Stimulated activated CD8-positive, alpha-beta memory T cell treated with anti-CD3 and anti-CD28 coated beads, Interleukin-15, amount 100 ng/mL, for 48 hours (primary cell): ENCODE measurements at places on chromosomes 11 and 22.

- no peak for DNase-seq
Observed at GRCh38 chr11:64791781-64792291, 11.2 kb downstream of the MAP4K2 start.

- DNase-seq, result no peak
Observed at GRCh38 chr22:30783021-30783420, 88.3 kb downstream of the OSBP2 start.

- DNase-seq, result no peak
Observed at GRCh38 chr11:131638889-131639288, 268.5 kb downstream of the NTM start.

GRCh38 chr11:21480240-21480639, 712.6 kb upstream of the ANO5 start:
- DNase-seq, result no peak

DNA sequence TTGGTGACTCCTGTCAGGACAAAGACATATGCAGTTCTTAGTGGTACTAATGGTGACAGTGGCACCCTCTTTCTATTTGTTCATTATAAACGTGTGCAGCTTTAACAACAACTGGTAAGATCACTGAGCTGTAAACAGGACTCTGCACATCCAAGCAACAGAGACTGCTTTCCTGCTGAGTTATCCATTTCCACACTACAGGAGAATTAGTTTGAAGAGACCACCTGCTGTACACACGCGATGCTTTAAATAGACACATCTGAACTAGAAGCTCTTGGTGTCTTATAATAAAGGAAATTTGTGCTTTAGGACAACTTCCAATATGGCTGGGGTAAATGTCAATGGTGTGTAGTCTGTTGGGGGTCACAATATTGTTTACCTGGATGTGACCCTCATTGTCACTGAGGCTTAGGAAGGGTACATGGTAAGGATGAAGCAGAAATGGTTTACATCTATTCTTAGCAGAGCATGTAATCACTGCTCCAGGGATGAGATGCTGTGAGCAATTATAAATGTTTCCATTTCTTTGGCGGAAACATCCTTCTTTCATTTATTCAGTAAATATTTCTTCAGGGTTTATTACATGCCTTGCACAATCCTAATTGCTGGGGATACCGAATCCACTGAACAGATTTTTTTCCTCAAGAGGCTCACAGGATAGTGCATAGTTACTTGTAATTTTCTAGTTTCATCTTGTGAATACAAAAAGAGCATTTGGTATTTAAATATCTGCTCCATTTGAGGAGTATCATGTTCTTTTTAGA, 354.0 kb upstream of the CCDC90B start:
- DNase-seq, result no peak

- no peak for DNase-seq
Observed at GRCh38 chr11:35363246-35363801, 56.0 kb downstream of the SLC1A2 start.

GRCh38 chr11:117476531-117477142, 149.0 kb downstream of the CEP164 start:
- DNase-seq, result no peak

DNA sequence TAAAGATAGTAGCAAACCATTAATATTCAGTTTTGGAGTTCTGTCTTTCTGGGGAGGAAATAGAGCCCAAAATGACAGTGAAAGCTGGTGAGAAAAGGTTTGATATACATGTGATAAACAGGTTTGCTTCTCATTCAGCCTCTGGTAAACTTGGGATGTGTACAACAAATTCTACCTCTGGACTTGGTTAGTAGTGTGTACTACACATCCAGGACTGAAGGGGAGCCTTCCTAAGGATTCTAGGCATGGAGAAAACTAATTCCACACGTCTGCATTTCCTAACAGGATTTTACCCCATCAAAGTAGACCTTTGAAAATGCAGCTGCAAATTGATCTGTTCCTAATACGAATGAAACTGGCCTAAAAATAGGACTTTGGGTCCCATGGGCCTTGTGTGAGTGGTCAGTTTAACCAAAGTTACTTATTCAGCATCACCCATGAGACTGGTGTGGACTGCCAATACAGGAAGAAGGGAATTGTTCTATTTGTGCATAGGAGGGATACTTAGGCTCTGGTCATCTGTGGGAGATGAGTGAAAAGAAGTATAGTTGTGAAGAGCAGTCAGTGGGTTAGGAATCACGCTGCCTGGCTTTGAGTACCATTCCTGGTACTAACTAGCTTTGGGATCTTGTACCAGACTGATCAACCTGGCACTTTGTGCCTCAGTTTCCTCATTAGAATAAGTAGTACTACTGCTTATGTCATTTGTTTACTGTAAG, 74.2 kb downstream of the YAP1 start:
- DNase-seq, result no peak
